ENCODE measurements at places on chromosomes 5 and 9.

- DNase-seq = no peak
These were observed 14.3 kb upstream of the RNF130 start for GRCh38 chr5:180085837-180086236.

GRCh38 chr5:21704974-21705668 is 1148.0 kb downstream of the CDH12 start:
- DNase-seq = no peak

DNA sequence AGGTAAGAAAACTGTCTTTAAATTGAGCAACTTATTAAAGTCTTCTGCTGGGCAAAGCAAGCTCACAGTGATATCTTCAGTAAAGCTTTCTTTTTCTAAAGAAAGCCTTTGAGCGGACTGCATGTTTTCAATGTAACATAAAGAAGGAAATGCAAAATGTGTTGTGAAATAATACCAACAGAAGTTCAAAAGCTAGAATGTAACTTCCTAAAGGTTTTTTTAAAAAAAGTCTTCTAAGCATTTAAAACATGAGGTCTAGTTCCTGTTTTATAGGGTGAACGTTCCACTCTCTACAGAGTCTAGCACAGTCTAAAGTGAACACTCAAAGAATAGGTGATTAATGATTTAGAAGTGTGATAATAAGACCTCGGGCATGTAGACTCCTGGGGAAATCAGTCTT is 62.9 kb downstream of the DENND1A start:
- DNase-seq = no peak

DNA sequence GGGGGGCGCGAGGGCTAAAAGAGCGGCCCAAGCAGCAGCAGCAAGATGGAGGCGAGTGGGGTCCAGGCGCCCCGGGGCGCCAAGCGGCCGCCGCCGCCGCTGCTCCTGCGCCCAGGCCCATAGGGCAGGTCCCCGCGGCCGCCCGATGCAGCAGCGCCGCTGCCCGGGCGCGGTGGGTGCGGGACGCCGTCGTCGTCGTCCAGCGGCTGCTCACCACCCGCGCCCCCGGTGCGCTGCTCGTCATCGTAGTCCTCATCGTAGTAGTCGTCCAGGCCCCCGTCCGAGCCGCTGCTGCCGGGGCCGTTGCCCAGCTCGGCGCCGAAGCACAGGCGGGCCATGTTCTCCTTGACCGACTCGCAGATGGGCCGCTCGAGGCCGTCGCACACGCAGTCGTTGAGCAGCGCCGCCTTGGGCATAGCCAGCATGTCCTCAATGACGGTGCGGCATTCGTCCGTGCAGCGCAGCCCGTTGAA is 1.5 kb downstream of the GAS1 start:
- no peak for DNase-seq

GRCh38 chr5:69525490-69525889 is 32.9 kb downstream of the OCLN start:
- DNase-seq = no peak

GRCh38 chr9:98199388-98200033 is 7.1 kb upstream of the CORO2A start:
- DNase-seq = no peak

DNA sequence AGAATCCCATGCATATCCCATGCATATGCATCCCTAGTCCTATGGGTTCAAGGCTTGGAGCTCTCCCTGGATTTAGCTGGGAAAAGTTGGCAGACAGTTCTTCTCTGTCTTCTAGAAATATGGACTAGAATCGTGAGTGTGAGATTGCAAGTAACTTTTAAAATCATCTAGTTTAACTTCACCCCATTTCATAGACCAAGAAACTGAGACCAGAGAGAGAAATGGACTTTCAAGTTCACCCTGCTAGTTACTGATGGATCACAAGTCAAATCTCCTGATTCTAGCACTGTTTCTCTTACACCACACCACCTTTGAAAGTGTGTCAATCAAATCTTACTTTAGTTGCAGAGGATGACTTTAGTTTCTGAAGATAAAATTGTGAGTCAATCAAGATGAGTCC is 13.4 kb downstream of the TGFBI start:
- DNase-seq = no peak

DNA sequence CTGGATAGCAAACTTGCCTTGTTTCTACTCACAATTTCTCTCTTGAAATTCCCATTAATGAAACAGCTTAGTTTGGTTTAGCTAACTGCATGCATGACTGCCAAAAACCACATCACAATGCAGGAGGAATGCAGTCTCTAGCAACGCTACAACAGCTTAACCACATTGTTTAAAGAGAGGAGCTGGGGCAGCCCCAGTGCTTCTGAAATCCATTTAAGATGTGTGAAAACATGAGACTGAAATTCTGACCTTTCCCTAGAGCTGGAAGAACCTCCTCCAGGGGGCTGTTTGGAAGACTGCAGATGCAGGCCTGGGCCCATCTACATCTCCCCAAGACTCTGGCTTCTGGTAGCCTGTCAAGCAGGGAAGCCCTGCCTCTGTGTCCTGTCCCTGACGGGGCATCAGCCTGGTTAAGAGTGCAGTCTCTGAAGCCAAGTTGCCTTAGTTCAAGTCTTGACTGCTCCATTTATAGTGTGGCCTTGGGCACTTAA is 157.1 kb downstream of the ZNF462 start:
- no peak for DNase-seq

- DNase-seq = no peak
These were observed 33.2 kb upstream of the RPL26L1 start for GRCh38 chr5:172926008-172926523.

DNA sequence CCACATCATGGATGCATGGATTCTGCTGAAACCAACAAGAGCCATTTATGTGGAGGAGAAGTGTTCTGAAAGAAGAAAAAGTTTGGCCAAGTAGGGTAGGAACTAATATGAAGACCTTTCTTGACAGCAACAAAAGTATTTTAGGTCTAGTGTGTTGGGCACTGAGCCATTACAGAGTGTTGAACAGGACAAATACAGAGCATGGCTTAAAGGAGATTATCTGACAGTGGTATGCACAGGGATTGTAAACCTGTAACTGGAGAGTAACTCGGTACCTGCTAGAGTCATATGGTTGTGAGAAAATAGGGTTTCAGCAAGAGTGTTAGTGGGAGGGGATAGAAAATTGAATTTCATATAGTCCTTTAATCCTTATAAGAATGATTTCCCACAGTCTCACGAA is 513.2 kb upstream of the WWC1 start:
- DNase-seq = no peak

GRCh38 chr5:177606071-177607051 is 6.4 kb downstream of the B4GALT7 start:
- DNase-seq = no peak

DNA sequence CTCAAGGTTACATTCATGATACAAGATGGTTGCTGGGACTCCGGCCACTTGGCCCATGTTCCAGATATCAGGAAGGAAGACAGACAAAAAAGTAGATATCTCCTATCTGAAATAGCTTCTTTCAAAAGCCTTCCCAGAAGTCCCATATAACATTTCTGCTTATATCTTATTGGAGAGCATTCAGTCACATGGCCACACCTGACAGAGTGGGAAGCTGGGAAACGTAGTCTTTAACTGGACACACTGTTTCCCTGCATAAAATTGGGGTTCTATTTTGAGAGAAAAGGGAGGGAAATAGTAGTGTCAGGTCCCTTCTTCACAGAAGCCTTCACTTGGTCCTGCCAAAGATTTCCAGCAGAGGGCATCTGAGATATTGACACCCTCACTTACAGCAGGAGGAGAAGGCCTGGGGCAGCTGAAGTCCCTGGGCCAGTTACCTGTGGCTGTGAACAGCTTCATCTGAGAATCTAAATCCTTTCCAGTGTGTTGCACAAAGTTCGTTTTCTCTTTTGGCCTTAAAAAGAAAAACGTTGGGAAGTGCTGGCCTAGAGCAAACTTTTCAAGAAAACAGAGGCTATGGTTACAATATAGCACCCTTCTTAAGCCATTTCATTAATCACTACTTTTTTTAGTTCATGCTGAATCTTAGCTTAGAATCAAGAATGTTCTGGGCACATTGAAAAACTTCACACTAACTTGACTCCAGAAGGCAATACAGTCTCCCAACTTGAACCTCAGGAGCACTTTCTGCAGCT is 33.5 kb downstream of the SPEF2 start:
- DNase-seq = no peak

GRCh38 chr9:69264526-69264925 is 60.5 kb upstream of the ENTREP1 start:
- DNase-seq = no peak

GRCh38 chr9:91403665-91404543 is 19.7 kb downstream of the NFIL3 start:
- no peak for DNase-seq

GRCh38 chr5:180599590-180599914 is 8.3 kb upstream of the SCGB3A1 start:
- no peak for DNase-seq

DNA sequence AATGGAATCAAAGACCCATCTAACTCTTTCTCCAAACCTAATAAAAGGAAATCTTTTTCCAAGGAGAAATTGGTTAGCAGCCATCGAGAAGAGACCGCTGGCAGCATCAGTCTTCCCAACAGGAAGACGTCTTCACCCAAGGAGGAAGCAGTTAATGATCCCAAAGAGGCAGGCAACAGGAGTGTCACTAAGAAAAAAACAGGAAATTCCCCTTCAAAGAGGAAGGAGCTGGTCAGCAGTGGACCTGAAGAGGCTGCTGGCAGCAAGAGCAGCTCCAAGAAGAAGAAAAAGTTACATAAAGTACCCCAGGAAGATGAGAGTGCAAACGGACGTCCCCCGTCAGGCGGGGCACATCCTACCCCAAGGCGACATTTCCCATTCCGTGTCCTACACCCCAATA is 143.7 kb downstream of the ELAVL2 start:
- DNase-seq = no peak

GRCh38 chr9:8845376-8845775 is 1045.8 kb upstream of the DMAC1 start:
- no peak for DNase-seq

GRCh38 chr9:27333241-27334052 is 36.5 kb upstream of the EQTN start:
- DNase-seq = peak; percentile 15

DNA sequence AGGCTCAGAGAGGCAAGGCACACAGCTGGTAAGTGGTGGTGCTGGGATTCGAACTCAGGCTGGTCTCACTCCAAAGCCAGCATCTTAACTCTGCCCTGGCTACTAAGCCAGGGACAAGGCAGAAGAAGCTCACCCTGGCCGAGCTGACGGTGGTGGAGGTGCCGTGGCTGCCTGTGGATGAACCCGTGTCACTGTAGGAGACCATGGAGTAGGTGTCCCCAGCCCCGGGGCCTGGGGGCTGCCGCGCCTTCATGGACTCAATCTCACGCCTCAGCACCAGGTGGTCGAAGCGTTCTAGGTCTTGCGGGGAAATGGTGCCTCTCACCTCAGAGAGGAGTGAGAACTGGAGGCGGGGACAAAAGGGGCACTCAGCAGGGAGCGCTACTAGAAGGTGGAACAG is 35.4 kb upstream of the AKNA start:
- DNase-seq = no peak

- no peak for DNase-seq
These were observed 4.5 kb downstream of the ROR2 start for GRCh38 chr9:91945277-91946085.

DNA sequence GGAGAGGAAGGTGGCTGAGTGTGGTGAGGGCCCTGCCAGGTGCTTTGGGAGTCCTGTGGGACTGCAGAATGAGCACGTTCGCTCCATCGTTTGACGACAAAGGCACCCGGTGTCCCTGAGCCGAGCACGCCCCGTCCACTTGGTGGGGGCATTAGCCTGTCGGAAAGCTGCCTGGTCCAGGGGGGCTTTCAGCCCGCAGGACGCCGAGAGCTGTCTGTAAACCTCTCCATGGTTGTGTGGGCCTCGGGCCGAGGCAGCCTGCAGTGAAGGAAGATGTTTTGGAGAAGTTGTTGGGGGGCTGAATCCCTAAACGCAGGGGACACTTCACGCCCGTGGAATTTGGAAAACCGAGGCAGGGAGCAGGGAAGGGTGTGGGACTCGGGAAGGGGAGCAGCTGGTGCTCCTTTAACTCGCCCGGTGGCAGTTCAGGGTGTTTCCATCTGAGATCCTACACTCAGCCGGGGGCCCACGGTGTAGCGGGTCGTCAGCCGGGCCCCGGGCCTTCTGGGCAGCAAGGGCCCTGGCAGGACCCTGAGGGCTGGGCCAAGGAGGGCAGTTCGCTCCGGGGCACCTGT is 53.8 kb downstream of the MRPL36 start:
- no peak for DNase-seq

GRCh38 chr5:58937031-58937681 is 354.3 kb downstream of the RAB3C start:
- DNase-seq = no peak

GRCh38 chr5:82793808-82794419 is 283.3 kb downstream of the TMEM167A start:
- DNase-seq = no peak

- no peak for DNase-seq
These were observed 6.7 kb upstream of the SFXN1 start for GRCh38 chr5:175471628-175472027.

DNA sequence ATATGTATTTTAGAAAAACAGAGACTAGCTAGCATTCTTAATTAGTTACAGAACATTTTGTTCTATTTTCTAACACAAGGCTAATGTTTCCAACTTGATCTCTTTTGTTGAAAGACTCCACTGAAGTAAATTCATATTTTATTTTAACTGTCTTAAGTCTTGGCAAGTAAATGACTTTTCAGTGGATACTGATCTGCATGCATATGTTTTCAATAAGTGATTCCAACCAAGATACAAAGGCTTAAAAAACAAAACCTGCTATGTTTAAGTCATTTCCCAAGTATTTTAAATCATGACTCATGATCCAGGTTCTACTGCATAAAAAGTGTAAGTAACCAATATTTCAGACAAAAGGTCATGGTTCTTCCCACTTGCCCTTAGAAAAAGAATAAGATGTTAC is 5.7 kb downstream of the CDO1 start:
- no peak for DNase-seq

- no peak for DNase-seq
These were observed 76.9 kb upstream of the NEURL1B start for GRCh38 chr5:172564188-172564587.

DNA sequence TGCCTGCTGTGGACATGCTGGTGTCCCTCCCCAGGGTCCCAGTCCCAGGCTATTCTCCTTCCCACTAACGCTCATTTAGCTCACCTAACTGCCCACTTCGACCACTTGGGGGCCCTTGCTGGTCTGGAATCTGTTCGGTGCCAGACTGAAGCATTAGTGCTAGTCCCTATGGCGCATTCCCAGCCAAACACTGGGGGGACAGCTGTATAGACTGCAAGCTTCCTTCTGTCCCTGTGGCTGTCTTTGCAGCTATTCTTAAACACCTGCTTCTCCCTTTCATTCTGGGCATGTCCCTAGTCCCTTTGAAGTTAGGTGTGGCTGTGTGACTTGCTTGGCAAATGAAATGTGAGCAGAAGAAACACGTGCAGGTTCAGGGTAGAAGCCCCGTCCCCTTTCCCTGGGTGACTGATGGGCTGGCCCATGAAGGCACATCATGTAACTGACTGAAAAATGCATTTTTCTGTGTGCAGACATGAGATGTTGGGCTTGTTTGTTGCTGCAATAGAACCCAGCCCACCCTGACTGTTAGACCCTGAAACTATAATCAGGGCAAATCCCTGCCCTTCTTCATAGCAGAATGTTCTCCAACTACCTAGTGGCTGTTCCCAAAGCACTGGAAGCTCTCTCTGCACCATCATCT is 134.4 kb downstream of the BARX1 start:
- no peak for DNase-seq

GRCh38 chr9:27117489-27118135 is 8.6 kb downstream of the TEK start:
- no peak for DNase-seq

Data from cerebellar nuclear complex (tissue), 1 donor.